ENCODE measurements at places on chromosomes 1 and 21.

- DNase-seq = no peak
These were observed 7.9 kb downstream of the WASF2 start for GRCh38 chr1:27481994-27482620.

- no peak for DNase-seq
These were observed 22.9 kb downstream of the S1PR1 start for GRCh38 chr1:101259744-101260148.

DNA sequence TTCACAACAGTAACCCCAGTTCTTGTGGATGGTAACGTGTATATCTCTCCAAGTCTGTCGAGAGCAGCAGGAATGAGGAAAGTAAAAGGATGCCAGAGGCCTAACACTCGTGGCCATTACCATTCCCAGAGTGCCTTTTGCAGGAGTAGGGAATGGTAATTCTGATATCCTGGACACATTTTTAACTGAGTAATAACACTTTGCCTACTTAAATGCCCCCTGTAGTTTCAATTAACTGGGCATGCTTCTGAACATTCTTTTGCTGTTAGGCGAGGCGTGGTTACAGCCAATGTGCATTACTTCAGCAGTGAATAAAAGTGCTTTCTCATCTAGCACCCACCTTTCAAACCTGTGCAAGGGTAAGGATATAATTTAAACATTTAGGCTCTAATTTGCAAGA lies 258.5 kb upstream of the ADGRL2 start:
- DNase-seq = no peak

DNA sequence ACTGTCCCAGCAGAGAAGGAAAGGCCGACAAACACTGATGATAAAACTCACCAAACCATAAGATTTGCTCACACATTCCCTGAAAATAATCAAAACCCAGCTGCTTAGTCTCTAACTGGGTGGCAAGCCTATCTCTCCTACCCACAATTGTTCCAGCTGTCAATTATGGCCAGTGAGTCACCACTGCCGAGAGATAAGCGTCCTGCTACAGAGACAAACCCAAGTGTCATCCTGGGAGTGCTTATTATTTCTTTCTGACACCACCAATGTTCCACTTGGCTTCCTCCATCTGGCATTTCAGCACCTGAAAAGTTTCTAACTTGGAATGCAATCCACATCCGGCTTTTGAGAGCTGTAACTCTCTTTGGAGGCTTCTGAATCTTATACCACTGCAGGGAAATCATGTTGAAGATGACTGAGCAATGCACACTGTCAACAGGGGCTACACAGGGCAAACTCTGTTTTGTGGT lies 51.5 kb upstream of the VAV3 start:
- no peak for DNase-seq

DNA sequence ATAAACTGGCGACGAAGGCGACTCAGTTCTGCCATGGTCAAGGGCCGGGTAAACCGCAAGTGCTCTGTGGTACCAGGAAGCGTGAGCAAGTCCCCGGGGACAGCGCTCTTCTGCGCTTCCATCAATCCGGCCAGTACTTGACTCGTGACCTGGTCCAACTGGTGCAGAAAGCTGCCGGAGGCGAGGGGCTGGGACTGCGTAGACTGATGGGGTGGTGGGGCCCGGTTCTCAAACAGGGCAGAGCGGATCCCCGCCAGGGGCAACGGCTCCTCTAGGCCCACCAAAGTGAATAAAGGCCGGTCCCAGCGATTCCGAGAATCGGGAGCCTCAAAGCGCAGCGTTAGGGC lies 852 bp downstream of the KTI12 start:
- no peak for DNase-seq

GRCh38 chr1:25992689-25993171 lies 5.1 kb downstream of the PAFAH2 start:
- DNase-seq = no peak

DNA sequence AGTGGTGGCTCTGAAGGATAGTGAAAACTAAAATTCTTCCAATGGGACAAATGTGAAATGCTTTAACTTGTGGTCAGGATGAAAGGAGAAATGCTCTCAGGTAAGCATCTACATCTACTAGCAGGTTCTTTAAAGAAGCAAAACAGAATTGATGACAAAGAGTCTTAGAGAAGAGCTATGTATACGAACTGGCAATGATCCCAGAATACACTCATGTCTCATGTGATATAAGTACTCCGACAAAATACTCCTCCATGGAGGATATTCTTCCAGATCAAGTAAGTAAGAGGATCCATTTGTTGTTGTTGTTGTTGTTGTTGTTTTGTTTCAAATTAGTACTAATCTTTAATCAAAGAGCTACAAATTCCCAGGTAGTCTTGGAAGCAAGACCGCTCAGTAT lies 174.0 kb upstream of the ATP1B1 start:
- no peak for DNase-seq

GRCh38 chr1:172638885-172639831 lies 19.7 kb upstream of the FASLG start:
- DNase-seq = no peak

- no peak for DNase-seq
These were observed 90.0 kb downstream of the MACF1 start for GRCh38 chr1:39294531-39294930.

- peak; percentile 18 for DNase-seq
These were observed 953 bp upstream of the BRWD1 start for GRCh38 chr21:39314143-39315027.

- DNase-seq = peak; percentile 86
These were observed 71.0 kb downstream of the CD46 start for GRCh38 chr1:207822602-207823451.

DNA sequence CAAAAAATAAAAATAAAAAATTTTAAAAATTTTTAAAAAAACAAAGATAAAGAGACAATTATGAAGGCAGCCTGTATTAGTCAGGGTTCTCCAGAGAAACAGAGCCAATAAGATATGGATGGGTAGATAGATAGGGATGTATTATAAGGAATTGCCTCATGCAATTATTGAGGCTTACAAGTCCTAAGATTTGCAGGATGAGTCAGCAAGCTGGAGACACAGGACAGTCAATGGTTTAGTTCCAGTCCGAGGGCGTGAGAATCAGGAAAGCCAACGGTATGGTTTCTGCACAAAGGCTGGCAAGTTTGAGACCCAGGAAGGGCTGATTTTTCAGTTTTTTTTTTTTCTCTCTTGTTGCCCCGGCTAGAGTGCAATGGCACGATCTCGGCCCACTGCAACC lies 24.1 kb upstream of the EIF4G3 start:
- DNase-seq = no peak

GRCh38 chr1:169733924-169734323 lies at the start of gene SELE:
SELE (minus strand) TSS chr1:169734079; CDS start chr1:169733612, 467 bp downstream.
- DNase-seq = no peak

DNA sequence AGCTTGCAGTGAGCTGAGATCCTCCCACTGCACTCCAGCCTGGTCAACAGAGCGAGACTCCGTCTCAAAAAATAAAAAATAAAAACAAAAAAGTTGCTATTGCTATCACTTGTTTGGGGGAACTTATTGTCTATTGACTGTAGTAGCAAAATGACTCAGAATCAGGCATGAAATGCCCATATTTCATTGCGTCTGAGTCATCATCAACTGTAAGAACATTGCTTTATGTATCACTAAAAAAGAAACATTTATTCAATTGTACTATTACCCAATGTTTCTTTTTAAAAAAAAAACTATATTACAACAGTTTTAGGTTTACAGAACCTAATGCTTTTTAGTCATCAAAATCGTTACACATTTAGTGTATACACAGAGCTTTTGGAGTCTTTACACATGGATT lies 91.0 kb upstream of the FMN2 start:
- DNase-seq = no peak

GRCh38 chr1:29959356-29959755 lies 723.0 kb downstream of the PTPRU start:
- DNase-seq = no peak

GRCh38 chr1:33332881-33333280 lies 12.0 kb upstream of the A3GALT2 start:
- DNase-seq = no peak

DNA sequence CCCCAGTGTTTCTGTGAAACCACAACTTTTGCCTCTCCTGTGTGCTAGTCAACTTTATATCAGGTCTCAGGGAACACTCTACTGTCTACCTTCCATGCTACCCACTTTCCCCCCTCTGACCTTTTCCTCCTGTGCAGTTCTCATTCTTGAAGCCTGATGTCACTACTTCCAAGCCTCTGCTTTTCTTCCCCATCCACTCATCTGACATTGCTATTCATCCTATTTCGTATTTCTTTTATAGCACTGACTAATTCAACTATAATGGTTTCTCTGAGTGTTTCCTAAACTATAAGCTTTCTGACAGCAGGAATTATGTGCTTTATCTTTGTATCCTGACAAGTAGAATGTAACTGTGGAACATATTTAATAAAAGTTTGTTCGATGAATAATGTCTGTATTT lies 18.2 kb upstream of the DPH5 start:
- no peak for DNase-seq

- DNase-seq = no peak
These were observed 77.1 kb downstream of the ZNF281 start for GRCh38 chr1:200332716-200333115.

- no peak for DNase-seq
These were observed 20.9 kb upstream of the IPO9 start for GRCh38 chr1:201807958-201808632.

- no peak for DNase-seq
These were observed 13.5 kb downstream of the TMEM201 start for GRCh38 chr1:9601942-9602793.

DNA sequence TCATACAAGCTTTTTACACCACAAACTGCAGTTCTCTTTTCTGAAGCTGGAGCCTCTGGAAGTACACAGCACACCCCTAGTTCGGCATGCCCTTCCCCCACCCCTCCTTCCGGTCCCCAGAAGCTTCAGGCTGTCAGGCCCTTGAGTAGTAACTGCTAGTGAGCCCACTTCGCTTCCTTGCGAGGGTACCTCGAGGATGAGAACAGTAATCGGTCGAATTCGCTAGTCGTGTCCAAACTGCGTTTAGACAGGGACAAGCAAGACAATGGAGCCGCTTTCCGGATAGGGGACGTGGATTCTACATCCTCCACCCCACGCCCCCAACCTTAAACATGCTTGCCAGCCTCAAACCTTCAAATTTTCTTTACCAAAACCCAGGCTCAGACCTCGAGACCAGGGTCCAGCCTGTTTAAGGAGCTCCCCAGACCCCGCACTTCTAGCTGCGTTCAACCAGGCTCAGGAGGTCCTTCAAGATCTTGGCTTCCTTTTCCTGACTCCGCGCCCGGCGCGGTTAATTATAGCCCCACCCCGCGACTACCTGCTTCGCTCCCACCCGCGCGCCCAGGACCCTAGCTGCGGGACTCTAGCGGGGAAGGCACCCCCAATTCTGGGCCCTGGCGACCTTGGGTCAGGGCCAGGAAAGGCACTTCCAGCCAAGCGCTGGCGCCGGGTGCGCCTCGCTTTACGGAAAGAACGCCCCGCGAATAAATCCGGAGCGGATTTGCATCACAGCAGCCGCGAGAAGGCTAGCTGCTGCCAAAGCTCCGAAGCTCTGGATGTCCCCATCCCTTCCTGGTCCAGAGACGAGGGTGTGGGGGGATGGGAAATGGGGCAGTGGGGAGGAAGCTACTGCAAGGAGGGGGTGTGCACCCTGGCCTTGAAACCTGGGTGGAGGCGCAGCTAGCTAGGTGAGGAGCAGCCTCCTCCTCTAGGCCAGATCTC lies 8.1 kb upstream of the TSPAN1 start:
- peak; percentile 33 for DNase-seq

GRCh38 chr1:96863449-96863848 lies 141.9 kb downstream of the PTBP2 start:
- no peak for DNase-seq

DNA sequence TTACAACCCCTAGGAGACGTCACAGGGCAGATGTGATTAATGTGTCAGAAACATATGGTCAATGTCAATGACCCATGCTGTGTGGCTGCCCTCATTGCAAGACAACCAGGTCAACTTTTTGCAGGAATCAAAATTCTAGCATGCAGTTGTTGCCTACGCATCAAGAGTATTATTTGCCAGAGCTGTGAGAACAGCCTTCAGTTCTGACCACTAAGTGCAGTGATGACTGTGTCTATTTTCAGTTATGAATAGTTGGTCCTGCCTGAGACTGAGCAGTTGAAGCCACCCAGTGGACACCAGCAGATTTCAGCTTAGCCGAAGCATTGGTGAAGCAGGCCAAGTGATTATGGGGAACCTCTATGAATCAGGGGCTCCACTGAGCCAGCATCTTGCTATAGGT lies 47.3 kb downstream of the LYPLAL1 start:
- no peak for DNase-seq

DNA sequence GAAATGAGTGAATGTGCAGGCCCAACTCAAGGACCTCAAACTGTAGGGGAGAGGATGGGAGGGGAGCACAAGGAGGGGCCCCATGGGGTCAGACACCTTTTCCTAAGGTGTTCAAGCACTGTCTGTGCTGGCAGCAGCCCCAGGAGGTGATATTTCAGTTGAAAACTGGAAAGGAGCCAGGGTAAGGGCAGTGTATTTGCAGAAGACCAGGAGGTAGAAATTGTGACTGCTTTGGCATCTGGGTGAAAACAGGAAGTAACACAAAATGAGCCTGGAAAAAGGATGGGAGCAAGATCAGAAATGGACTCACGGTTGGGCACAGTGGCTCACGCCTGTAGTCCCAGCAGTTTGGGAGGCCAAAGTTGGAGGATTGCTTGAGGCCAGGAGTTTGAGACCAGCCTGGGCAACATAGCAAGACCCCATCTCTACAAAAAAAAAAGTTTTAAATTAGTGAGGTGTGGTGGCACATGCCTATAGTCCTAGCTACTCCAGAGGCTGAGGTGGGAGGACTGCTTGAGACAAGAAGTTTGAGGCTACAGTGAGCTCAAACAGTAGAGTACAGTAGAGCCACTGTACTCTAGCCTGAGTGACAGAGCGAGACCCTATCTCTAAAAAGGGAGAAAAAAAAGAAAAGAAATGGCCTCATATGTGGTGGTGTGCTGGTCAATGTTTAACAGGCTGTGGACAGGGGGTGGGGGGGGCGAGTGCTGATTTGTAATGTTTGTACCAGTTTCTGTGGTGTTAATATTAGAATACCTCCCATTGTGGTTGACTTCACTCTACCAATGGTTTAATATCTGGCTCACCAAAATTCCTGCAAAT lies 76.2 kb upstream of the ANGPTL1 start:
- DNase-seq = no peak

DNA sequence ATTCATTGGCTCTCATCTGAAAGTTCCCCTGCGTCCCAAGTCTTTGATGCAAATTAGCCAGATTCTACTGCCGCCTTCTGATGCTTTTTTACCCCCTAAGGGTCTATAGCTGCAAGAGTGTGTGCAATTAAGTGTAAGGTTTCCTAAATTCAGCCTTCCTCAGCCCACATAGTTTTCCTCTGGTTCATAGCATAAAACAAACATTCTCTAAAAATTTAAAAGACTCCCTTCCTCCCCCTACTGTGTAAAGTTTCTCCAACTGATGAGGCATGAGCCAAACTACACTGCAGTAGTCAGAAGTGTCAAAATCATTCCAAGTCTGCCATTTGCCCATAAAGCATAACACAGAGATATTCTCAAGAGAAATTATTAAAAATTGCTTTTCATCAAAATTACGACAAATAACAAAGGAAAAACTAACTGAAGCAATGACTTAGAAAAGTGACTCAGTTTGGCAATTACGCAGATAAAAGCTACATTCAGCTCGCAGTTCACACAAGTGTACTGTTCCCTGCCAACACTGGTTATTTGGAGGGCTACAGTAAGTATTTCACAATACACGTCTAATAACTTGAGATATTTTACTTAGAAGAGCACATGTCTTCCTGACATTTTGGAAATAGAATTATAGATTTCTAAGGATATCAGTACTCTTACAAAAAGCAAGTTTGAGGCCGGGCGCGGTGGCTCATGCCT lies 15.4 kb downstream of the KCNH1 start:
- no peak for DNase-seq

Measured in naive B cell (primary cell).